Globus pallidus (tissue), 1 donor: ENCODE measurements at places on chromosomes 6 and 20.
A peak's percentile ranks its signal among the peaks of the same experiment; 100 is the strongest.

- no peak for DNase-seq
These were observed 226.5 kb downstream of the BTBD9 start for GRCh38 chr6:38413102-38413800.

DNA sequence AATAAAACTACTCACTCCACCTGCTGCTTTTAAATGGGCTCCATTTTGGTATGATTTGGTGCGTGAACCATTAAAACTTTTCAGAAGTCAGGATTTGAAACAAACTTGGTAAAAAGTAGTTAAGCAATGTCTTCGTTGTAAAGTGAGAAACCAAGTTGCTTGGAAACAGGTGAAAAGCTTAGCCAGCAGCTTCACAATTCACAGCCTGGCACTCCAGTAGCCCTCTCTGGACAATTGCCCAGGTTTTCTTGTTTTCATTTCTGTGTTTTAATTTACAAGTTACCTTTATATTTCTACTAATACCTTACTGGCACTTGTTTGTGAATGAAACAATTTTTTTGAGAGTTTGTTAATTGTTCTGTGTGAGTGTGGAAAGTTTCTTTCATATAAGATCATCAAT, 12.8 kb downstream of the NT5E start:
- peak; percentile 29 for DNase-seq

GRCh38 chr20:1786486-1786885, 108.7 kb upstream of the SIRPA start:
- DNase-seq, result no peak

DNA sequence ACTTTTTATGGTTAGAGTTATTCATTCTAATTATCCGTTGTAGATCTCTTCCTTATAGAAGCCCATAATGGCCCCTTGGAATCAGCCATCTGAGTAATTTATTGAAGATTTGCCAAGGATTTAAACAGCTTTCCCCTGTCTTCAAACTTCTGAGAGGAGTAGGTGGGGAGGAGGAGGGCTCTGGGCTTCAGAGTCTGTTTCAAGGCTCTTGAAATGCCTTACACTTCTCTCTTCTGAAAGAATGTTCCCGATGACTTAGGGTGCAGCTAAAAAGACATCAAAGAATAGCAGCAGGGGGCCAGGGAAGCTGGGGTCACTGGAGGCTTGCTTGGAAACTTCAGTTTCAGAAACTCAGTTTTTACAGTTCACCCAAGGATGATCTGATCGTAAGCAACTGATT, 165.3 kb downstream of the ZDHHC14 start:
- no peak for DNase-seq

GRCh38 chr6:31587791-31588777, 2.0 kb downstream of the LST1 start:
- DNase-seq, result no peak

GRCh38 chr6:107550906-107551305, 61.0 kb downstream of the SOBP start:
- no peak for DNase-seq

DNA sequence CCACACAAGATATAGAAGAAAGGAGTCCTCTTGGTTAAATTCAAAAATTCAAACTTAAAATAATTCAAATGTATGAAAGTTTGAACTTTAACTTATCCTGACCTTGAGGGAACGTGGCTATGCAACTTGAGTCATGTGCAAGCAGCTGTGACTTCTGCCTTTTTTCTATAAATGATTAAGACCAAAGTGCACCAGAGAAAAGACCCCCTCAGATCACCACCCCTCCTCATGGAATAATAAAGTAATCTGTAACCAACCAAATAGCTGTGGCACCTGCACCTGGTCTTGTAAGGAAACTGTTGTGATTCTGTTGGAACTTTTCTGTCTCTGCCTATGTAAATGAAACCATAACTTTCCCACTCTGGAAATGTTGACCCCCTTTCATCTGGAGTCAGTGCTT, 141.1 kb upstream of the GGTLC1 start:
- no peak for DNase-seq

- DNase-seq, result no peak
These were observed 239.1 kb downstream of the COL12A1 start for GRCh38 chr6:74966712-74967111.

DNA sequence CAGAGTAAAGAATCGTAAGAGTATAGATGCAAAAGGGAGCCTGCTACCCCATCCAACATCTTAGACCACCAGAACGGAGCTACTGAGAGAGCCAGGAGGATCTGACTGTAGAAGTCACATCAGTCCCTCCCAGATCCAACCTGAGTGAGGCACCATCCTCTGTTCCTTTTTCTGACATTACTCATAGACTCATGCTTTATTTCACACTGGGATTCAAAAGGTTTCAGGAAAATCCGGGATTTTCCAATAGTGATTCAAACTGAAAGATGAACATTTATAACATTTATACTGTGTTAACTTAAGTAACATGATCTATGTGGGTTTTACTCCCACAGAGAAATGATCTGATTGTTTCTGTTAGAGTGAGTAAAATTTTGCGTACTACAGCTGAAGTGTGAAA, 868.6 kb upstream of the GJE1 start:
- no peak for DNase-seq

- no peak for DNase-seq
These were observed 34.6 kb upstream of the RNF8 start for GRCh38 chr6:37319156-37319555.

DNA sequence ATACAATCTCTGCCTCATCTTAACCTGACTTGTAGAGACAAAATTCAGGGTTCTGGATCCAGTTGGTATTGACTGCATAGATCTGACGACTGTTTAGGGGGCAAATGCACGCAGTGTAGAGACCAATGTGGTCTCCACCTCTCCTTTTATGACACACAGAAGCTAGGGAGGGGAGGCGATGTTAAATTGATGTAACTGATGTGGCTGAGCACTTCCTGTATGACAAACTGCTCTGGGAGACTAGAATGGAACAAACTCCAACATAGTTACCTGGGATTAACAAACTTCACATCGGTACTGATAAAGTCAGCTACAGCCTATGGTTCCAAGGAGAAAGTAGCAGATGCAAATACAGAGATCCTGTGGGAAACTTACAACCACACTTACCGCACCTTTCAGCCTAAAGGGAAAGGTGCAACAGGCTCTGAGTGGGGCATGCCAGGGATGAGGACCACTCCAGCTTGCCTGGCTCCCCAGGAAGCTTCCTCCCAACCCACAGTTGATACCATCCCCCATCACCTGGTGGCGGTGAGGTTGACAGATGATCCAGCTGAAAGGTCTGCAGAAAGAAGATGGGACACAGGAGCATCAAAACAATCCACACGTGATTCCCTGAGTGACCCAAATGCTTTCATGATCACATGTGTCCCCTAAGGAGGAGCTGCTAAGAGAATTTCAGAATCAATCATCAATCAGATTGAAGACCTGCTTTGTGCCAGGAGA, 60.6 kb upstream of the MRPS10 start:
- DNase-seq, result no peak

DNA sequence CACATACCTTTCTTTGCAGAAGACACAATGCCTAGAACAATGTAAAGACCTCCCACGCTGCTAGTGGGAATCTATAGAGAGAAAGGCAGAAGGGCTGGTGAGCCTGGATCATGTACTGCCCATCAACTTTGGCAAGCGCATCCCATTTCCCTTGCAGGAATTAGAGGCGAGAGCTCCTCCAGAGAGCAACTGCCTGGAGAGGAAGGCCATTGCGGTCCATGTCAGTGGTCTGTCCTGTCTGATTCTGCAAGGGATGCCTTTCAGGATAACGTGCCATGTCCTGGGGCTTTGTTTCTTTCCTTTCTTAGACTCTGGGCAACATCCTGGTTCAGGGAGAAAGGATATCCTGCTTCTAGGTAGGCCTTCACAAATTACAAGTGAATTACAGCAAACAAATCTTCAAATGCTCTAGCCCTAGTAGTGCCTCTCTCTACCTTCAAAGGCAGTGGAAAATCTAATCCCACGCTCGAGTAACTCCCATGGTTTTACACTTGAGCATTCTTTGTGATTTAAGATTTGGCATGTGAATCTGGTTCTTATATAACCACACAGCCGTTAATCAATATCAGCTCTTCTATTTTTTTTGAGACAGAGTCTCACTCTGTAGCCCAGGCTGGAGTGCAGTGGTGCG, 38.5 kb downstream of the GCNT2 start:
- no peak for DNase-seq

- no peak for DNase-seq
These were observed 68.8 kb upstream of the TNFAIP3 start for GRCh38 chr6:137798261-137798660.

DNA sequence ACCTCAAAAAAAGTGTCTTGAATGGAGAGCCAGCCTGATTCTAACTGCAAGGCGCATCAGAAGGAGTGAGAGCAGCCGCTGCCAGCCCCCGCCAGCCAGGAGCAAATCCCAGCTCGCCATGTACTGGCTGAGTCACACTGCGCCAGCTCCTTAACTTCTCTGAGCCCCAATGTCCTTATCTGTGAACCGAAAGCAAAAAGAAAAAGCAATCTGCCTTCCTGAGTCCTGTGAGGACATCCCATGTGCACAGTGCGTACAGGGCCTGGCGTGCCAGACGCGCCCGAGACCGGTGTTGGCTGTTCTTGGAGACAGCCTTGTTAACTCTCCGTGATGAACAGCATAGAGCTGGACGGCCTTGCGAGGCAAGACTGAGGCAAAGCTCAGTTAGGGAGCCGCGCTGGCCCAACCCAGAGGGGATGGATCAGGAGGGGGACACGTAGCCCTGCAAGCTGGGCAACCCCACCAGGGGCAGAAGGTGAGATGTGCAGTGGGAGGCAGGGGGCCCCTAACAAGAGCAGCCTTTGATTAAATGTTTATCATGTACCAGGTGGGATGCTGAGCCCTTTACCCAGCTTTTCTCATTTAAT, 122.7 kb downstream of the AGPAT4 start:
- no peak for DNase-seq

DNA sequence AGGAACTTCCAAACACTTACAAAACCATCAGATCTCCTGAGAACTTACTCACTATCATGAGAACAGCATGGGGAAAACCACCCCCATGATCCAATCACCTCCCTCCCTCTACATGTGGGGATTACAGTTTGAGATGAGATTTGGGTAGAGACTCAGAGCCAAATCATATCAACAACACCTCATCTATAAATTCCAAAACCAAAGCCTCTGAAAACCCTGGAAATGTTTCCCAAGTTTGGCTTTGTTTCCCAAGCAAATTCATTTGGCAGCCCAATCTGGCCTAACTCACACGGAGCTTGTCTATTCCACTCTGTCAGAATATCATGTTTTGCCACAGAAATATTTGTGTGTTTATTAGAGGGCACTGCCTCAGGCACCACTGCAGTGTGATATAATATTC, 142.6 kb downstream of the COL9A1 start:
- no peak for DNase-seq

DNA sequence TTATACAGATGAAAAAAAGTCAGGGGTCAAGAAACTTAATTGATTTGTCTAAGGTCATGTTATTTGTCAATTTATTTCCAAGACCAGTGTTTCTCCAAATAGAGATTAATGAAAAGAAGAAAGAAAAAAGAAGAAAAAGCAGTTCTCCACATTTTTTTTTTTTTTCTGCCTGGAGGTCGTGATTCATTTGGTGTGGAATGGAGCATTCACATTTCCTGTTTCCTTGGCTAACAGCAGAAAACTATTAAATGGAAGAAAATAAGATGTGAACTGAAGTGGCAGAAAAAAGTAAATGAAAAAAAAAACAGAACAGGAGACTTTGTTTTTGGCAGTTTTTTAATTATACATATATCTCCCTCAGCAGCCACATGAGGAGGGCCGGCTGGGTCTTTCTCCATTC, 470.8 kb upstream of the ZNF337 start:
- no peak for DNase-seq

DNA sequence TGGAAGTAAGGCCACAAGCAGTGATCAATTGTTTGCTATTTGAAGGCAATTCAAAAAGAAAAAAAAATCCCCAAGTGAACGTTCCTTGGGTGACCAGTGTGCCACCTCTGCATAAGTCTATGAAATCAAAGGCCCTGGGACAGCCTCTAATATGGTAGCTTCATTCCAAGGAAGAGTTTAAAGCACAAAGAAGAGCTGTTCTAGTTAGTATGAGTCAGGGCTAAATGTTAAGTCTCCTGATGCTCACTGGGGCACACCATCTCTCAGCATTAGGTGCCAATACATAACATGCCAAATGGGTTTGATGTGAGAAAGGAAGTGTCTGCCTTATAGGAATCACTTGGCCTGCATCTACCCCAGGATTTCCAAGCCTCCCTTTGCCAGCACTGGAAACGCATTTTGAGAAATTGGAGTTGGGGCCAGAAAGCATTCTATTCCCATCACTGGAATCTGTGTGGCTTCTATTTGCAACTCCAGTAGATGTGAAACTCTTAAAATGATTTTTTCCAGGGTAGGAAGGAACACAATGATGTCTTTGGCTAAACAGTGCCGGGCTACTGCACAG, 13.0 kb downstream of the UNC5CL start:
- no peak for DNase-seq

- no peak for DNase-seq
These were observed 243.8 kb upstream of the PMEPA1 start for GRCh38 chr20:57953638-57954037.

- DNase-seq, result no peak
These were observed 4.7 kb downstream of the NKX2-2 start for GRCh38 chr20:21509079-21509596.

- no peak for DNase-seq
These were observed 281.9 kb downstream of the EPM2A start for GRCh38 chr6:145453376-145453775.

DNA sequence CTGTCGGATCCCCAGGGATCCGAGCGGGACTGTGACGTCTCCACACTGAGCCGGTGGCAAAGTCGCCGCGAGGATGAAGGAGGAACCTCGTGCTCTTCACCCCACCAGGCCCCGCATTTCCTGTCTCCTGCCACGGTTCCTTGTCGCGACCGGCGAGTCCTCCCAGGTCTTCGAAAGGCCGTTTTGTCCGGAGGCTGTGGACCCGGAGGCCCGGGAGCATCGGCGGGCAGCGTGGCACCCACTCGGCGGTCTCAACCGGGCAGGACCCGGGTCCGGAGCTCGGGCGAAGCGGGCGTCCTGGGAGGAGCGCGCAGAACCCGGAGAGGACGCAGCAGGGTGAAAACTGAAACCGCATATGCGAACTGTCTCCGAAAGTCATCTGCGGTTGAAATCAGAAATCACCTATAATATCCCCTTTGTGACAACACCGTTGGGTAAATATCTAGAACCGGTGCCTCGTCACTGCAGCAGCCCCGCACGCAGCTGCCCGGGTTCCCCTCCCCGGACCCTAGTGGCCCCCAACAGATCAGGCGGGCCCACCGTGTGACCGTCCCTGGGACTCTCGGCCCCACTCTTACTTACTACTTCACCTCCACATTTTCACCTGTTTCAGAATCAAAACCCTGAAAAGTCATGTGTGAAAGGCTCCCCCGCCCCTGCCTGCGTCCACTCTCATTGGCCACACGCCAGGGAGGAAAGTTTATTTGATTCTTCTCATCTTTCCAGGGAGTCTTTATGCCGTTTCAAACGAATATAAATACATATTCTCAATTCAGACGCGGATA, 3.1 kb upstream of the ULBP2 start:
- DNase-seq, result no peak
